Activated CD4-positive, alpha-beta T cell treated with anti-CD3 and anti-CD28 coated beads for 48 hours (primary cell): ENCODE measurements at places on chromosomes 1 and 21.

DNA sequence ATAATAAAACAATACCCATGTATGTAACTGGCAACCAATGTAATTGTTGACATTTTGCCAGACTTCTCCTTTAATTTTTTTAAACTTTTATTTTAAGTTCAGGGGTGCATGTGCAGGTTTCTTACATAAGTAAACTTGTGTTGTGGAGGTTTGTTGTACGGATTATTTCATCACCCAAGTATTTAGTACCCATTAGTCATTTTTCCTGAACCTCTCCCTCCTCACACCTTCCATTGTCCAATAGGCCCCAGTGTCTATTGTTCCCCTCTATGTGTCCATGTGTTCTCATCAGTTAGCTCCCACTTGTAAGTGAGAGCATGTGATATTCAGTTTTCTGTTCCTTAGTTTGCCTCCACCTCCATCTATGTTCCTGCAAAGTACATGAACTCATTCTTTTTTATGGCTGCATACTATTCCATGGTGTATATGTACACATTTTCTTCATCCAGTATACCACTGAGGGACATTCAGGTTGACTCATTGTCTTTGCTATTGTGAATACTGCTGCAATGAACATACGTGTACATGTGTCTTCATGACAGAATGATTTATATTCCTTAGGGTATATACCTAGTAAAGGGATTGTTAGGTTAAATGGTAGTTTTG is 6.7 kb downstream of the DEPDC1 start:
- no peak for DNase-seq

GRCh38 chr21:34640858-34641257 is 25.9 kb upstream of the RCAN1 start:
- peak; percentile 45 for DNase-seq

- no peak for DNase-seq
Observed at GRCh38 chr21:14947613-14948160, 117.1 kb downstream of the NRIP1 start.

GRCh38 chr1:168772428-168773060 is 43.5 kb upstream of the DPT start:
- DNase-seq: no peak

GRCh38 chr1:182182311-182182710 is 120.8 kb upstream of the ZNF648 start:
- no peak for DNase-seq

- DNase-seq: no peak
Observed at GRCh38 chr1:197675583-197676208, 99.6 kb downstream of the DENND1B start.

- DNase-seq: no peak
Observed at GRCh38 chr1:205576805-205577761, 54.7 kb downstream of the ELK4 start.

DNA sequence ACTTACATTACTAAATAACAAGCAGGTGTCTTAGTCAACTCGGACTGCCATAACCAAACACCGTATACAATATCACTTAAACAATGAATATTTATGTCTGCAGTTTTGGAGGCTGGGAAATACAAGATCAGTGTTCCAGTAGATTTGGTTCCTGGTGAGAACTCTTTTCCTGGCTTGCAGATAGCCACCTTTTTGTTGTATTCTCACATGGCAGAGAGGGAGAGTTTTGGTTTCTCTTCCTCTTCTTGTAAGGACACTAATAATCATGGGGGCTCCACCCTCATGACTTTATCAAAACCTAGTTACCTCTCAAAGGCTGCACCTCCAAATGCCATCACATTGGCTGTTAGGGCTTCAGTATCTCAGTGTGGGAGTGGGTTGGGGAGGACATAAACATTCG is 82.9 kb upstream of the CACYBP start:
- DNase-seq: no peak

DNA sequence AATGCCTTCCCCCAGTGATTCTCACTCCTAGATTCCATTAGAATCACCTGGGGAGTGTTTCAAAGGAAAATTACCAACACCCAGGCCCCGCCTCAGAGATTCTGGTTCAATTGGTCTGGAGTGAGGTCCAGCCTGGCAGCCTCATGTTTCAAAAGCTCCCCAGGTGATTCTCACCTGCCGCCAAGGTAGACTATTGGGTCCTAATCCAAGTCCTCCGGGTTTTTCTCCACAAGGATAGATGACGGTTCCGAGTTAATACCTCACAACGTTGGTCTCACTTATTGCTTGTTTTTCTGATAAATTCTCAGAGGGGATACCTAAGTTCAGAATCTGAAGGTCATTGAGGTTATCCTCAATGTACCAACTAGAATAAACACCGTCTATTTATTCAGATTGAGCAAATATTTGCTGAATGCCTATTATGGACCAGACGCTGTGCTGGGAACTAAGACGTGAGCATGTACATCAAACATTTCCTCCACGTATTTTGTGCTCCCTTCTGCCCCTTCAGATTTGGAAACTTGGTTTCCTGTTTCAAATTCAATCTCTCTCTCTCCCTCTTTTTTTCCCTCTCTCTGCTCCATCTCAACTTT is 97.5 kb downstream of the SEC16B start:
- no peak for DNase-seq

GRCh38 chr1:116573431-116574095 is 2.7 kb upstream of the CD58 start:
- DNase-seq: no peak

- no peak for DNase-seq
Observed at GRCh38 chr21:45611296-45611695, 32.2 kb upstream of the PCBP3 start.

DNA sequence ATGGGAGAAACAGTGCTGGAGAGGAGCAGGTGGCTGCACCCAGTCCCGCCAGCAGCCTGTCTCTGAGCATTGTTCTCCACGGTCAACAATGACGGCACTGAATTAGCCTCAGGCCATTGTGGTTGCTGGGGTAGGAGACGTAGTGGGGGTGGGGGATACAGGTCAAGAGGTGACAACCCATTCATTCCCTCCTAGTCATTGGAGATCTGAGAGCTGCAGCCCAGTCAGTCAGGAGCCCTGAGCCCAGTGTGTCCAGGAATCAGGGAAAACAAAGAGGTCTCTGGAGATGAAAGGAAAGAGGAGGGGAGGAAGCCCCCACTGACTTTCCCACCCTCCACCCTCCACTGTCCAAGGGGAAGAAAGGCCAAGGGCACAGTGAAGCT is 15.3 kb downstream of the SMIM12 start:
- no peak for DNase-seq

DNA sequence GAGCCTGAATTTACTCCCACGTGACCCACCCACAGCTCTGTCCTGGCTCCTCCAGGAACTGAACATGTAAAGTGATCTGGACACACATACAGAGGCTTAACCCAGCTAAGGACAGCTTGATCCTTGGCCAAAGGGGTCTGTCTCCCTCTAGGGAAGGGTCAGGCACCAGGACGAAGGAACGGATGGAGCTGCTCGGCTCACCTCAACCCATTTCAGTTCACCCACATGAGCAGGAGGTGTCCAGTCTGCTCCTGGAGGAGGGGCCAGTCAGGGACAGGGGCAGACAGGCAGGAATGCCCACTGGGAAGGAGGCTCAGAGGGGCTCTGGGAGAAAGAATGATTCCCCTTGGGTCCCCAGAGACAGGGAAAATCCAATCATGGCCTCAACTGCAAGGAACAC is 567.2 kb downstream of the PTPRU start:
- DNase-seq: no peak

- no peak for DNase-seq
Observed at GRCh38 chr21:32003411-32003810, 130.6 kb downstream of the HUNK start.

GRCh38 chr21:42189431-42189830 is 29.5 kb upstream of the ABCG1 start:
- no peak for DNase-seq

- no peak for DNase-seq
Observed at GRCh38 chr21:44443291-44443890, 11.9 kb upstream of the LRRC3 start.

- DNase-seq: no peak
Observed at GRCh38 chr1:230303822-230304221, 122.3 kb downstream of the PGBD5 start.
